ENCODE measurements at places on chromosomes 5 and 9. TPM values are rescaled to one million over a fixed set of nuclear protein-coding genes. Genes with fewer than 3 reads are reported as not detected.

Gene SPATA31A3
- total RNA-seq = not detected

DNA sequence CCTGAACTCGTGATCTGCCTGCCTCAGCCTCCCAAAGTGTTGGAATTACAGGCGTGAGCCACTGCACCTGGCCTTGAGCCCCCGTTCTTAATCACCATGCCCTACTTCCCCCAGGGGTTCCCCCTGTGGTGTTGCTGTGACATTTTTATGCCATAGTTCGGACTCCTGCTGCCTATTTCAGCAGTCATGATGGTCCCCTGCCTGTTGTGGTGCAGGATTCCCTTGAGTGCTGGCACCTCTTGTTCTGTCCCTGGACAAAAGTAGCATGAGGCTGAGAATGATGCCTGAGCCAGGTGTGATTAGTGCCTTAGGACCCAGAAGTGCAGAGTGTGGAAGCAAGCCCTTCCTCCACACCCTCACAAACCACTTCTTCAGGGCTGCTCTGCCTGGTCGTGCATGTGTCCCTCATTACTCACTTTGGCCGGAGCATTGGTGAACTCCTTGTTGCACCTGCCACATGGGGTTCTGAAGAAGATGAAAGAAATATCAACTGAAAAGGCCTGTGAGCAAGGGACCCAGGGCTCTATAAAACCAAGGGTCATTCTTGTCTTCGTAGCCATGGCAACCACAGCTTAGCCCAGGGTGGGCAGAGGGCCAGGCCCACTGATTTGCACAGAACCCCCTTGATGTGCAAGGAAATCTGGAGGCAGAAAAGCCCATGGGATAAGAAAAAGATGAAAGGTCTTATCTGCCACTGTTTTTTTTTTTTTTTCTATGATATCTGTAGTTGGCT, 228.0 kb downstream of the NTRK2 start:
- no peak overlapping the region for H3K27ac ChIP-seq
- no peaks in the 10 kb centered on the region for H3K4me1 ChIP-seq
- H3K27me3 ChIP-seq = no peaks in the 10 kb centered on the region
- no peak overlapping the region for H3K4me3 ChIP-seq
- no peak for DNase-seq
- no peaks in the 10 kb centered on the region for H3K36me3 ChIP-seq

Gene PCDHGA1
- 0.78 TPM for total RNA-seq

GRCh38 chr9:21465859-21466518, 16.1 kb downstream of the IFNE start:
- no peak overlapping the region for H3K27ac ChIP-seq
- H3K4me3 ChIP-seq = no peak overlapping the region
- H3K4me1 ChIP-seq = no peaks in the 10 kb centered on the region

Data from body of pancreas (tissue), 4 donors.